ENCODE measurements at places on chromosomes 4 and X.

DNA sequence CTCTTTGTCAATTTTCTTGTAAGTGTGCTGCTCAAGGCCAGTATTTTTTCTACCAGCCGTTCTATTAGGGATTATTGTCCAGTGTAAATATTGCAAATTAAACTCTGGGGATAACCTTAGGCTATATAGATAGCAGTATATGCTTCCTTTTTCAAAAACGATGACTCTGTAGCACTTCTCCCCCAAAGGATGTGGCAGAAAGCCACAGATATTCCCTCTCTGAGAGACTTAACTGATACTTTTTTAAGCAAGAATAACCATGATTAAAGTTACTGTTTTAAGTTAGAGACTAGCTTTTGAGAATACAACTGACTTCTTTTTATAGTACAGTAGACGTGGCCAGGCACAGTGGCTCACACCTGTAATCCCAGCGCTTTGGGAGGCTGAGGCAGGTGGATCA lies 130.0 kb downstream of the FHIP1A start:
- ATAC-seq: no peak

DNA sequence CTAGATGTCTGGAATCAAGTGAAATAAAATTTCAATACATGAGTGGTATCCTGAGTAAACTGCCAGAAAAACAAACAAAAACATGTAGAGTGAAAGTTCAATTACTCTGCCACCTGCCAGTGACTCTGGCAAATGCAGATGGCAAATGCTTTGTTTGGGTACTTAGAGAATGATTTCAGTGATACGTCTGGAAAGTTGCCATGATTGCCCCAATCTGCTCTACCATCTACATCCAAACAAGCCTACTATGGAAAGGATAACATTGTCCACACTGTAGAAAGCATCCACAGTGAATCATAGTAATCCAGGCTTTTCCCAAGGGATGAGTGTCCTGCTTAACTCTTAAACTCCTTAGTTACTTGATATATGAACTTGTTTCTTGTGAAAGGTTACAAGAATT lies 3.4 kb downstream of the SPATA4 start:
- ATAC-seq: no peak

GRCh38 chr4:142416121-142416520 lies 430.0 kb downstream of the INPP4B start:
- ATAC-seq: no peak

DNA sequence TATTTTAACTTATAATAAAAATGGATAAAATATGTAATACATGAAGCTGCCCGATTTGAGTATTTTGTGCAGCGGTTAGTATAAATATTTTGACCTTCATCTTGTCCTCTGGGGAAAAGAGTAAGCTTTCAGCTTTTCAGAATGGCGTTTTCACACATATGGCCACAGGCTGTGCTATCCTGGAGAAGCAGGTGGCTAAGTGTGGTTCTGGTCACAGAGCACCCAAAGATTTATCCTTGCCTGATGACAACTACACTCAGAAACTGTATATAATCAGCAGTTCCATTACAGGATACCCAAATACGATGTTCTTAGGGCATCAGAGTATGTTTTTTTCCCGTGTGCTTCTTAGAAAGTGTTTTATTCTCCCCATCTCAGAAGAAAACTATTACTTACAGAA lies 42.3 kb upstream of the ANK2 start:
- peak; percentile 45 for ATAC-seq

DNA sequence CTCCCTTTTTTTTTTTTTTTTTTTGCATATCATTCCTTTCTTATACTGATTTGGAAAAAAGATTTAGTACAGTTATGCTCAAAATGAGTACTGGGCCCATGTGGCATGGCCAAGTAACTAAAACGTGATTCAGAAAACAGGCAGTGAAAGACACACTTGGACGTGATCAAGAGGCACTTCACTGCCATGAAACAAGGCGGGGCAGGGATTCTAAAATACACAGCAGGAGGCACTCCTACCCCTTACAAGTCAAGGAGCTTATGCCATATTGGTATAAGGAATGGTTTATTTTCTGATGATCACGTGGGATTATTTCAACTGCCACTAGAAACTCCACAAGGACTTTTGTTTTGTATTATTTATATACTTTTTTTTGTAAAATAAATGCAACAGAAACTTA lies 72.0 kb downstream of the CHST7 start:
- no peak for ATAC-seq
